Stimulated activated CD4-positive, alpha-beta T cell treated with anti-CD3 and anti-CD28 coated beads, Interleukin-4, amount 100 ng/mL, for 1 hour (primary cell): ENCODE measurements at places on chromosomes 11 and 22.

- no peak for DNase-seq
These were observed 110.3 kb upstream of the SYT13 start for GRCh38 chr11:45396394-45396793.

DNA sequence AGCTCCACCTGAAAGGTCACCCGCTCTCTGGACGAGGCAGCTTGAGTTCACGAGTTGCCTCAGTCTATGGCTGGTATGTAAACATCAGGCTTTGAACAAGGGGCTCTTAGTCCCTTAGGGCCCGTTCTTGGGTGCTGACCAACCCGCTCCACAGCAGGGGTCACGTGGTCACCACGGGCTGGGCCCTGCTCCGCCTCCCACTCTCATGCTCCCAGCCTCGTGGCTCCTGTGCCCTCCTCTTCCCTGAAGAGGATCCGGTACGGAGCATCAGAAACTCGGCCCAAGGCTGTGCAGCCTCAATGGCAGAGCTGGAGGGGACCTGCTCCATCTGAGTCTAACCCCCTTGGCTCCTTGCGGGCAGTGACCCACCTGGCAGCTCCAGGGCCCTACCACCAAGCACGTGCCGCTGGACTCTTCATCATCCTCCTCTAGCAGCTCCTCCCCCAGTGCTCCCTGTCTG is 54.2 kb upstream of the TTLL12 start:
- no peak for DNase-seq

GRCh38 chr22:21726650-21727049 is 8.9 kb downstream of the YPEL1 start:
- no peak for DNase-seq

GRCh38 chr11:1640076-1640946 is 10.7 kb downstream of the KRTAP5-5 start:
- peak; percentile 34 for DNase-seq
